Stimulated activated naive CD4-positive, alpha-beta T cell (primary cell): ENCODE measurements at places on chromosomes 7 and 10.

DNA sequence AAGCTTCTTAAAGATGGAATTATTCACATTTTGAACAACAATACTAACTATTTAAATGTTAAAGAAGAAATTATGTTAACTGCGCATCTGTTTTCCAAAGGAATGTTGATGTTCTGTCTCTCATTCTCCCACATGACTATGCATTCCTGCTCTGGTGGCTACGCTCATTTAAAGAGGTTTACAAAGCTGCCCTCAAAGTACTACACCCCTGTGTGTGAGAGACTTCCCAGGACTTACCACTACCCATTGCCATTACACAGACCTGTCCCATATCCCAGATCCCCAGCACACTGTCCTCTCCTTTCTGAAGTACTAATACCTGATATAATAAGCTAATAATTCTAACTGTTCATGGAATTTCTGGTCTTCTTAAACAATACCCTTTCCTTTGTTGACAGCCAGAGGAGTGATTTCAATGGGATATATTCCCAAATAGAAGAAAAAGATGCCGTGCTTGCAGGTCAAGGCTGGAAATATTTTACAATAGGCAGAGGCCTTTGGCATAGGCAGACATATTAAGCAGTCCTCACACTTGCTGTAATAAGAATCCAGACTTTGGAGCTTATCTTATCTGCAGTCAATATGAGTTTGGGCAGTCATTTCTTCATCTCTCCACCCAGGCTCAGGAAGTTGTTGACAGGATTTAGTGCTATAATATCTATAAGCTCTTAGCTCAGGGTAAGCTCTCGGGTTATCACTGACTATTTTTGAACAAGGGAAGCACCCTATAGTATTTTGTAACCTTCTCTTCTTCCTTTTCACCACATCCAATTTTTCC, 12.2 kb downstream of the LIPF start:
- no peak for DNase-seq

DNA sequence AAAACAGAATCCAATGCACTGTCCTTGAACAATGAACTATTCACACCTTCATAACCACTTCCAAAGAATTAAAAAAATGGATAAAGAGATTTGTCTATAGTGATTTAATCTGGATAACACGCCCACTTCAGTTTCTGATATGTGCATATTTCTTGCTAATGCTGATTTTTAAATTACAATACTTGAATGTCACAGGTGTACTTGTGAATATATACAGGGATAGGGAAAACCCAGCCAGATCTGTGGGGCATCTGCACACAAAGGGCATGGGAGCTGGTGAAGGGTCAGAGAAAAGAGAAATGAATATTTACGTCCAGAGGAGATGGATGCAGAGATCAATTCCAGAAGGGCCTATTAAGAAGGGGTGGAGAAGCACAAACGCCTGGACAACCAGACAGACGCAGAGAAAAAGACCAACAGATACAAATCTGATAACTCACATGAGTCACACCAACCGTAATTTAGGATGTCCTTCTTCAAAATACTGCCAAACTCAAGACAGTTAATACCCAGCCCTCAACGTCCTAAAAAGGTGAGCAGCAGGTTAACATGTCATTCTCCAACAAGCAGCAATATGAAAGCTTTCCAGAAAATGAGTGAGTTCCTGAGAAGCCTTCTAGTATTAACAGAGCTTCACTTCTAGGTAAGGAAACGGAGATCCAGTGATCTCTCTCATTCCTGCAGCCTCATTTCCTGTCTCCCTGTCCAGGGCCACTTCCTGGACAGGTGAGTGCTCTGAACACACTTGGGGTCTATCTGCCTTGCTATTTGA, 41.9 kb downstream of the PIP4K2A start:
- no peak for DNase-seq

DNA sequence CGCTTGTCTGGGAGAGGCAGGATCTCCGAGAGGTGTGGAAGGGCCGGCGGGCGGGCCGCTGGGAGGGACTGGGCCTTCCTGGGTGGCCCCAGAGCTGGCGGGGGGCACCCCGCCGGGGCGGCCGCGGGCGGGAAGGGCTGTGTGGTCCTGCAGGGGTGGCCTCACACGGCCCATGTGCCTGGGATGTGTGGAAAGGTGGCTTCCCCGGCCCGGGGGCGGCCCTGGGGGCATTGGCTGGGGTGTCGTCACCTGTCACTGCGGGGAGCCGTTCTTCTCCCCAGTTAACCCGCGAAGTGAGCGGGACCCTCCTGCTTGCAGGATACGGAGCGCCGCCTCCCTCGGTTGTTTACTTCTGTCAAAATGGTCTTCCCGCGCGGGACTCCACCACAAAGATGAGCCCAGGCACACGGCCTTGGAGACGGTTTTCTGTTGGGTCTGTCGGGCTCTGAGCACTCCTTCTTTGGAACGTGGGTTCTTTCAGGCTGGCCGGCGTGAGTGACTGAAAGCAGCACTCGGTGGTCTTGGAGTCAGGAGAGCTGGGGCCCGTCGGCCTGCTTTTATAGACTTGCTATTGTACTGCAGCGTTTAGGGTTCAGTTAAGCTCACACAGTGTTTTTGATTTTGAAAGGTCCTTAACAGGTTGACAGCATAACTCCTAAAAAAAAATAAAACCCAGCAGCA, 700 bp downstream of the SMC3 start:
- DNase-seq: peak; percentile 45

GRCh38 chr7:88344956-88345832, 38.5 kb upstream of the STEAP4 start:
- no peak for DNase-seq

DNA sequence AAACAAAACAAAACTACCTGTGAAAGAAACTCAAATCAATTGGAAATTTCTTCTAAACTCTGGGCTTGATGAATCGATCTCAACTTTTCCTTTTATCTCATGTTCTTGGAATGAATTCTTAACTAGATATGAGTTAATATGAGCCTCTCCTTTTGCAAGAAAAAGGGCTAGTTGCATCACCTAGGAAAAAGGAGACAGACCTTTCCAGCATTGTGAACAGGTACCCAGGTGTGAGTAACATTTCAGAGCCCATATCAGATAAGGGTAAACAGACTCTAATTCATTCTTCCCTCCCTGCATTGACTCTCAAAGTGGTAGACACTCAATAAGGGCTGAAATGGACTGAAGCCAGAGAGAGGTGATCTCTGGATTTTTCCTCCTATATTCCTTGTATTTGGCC, 103.8 kb upstream of the AGR3 start:
- DNase-seq: no peak

GRCh38 chr7:77923419-77923818, 124.8 kb downstream of the PHTF2 start:
- DNase-seq: no peak

DNA sequence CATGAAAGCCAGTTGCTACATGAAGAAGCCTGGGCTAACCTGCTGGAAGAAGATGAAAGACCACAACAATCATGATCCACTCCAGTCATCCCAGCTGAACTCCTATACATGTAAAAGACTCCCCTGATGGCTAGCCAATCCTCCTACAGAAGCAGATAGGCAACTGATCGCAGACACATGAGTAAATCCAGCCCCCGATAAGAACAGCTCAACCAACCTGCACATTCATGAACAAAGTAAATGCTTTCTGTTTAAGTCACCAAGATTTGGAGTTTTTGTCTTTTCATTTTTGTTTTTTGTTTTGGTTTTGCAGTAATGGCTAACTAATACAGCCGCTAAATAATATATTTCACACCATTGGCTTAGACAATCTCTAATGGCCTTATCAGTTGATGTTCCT, 53.7 kb downstream of the PRLHR start:
- DNase-seq: no peak

DNA sequence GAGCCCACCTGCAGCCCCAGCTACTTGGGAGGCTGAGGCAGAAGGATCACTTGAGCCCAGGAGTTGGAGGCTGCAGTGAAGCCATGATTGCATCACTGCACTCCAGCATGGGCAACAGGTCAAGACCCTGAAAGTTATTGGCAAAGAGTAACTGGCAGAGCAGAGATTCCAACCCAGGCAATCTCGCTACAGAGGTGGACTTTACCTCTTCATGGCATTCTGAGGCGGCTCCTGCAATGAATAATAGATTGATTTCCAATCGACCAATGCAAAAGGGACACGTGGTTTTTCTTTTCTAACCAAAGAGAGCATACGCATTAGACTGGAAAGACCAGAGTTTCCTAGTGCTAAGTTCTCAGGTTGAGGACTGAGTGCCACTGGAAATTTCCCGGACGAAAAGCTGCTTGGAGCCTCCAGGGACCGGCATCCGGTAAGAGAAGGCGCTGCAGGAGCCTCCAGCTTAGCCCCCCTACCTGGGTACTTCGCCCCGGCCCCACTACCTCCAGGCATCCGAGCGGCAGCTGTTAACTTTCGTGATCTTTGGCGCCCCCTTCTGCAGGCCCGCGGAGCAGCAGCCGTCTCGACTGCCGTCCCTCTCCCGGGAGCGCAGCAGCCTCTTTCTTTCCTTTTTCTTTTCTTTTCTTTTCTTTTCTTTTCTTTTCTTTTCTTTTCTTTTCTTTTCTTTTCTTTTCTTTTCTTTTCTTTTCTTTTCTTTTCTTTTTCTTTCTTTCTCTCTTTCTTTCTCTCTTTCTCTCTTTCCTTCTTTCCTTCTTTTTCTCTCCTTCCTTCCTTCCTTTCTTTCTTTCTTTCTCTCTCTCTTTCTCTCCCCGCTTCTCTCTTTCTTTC, 4.1 kb downstream of the MBLAC1 start:
- DNase-seq: peak; percentile 79

- DNase-seq: no peak
Measured at GRCh38 chr7:98995111-98995510, 116.8 kb downstream of the TRRAP start.

DNA sequence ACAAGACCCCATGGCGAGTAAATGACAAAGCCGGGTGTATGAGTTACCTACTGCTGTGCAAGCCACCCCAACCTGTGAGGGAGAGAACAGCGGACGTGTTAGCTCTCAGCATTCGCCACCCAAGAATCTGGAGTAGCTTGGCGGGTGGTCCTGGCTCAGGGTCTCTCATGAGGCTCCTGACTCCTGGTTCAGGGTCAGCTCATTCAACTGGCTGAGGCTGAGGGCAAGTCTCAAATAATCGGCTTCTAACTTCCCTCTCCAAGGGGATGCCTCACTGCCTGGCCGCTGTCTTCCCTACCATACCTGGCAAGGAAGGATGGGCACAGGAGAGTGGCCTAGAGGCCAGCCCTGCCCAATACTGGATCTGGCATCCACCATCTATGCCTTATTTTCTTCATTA, 94.2 kb downstream of the HTR5A start:
- no peak for DNase-seq

GRCh38 chr7:117269417-117269816, 53.4 kb downstream of the WNT2 start:
- DNase-seq: no peak

- no peak for DNase-seq
Measured at GRCh38 chr7:14839307-14839706, 63.2 kb downstream of the DGKB start.

- DNase-seq: no peak
Measured at GRCh38 chr7:98990356-98990755, 112.0 kb downstream of the TRRAP start.

- DNase-seq: no peak
Measured at GRCh38 chr10:44379907-44380306, 5.0 kb downstream of the CXCL12 start.

GRCh38 chr7:81627536-81628287, 142.1 kb downstream of the HGF start:
- no peak for DNase-seq

- DNase-seq: no peak
Measured at GRCh38 chr10:8122611-8123369, 68.3 kb downstream of the GATA3 start.

DNA sequence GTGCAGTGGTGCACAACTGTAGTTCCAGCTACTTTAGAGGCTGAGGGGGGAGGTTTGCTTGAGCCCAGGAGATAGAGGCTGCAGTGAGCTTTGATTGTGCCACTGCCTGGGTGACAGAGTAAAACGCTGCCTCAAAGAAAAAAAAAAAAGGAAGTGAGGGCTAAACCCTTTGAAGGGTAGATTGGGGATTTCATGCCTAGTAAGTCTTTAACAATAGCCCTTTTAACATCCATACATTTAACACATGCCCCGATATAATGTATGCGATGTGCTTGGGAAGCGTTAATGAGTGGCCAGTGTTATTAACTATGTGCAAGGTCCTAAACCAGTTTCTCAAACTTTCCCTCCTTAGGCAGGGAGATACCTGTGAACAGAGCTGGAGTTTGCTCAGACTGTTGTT, 229.2 kb upstream of the HPS1 start:
- DNase-seq: no peak

DNA sequence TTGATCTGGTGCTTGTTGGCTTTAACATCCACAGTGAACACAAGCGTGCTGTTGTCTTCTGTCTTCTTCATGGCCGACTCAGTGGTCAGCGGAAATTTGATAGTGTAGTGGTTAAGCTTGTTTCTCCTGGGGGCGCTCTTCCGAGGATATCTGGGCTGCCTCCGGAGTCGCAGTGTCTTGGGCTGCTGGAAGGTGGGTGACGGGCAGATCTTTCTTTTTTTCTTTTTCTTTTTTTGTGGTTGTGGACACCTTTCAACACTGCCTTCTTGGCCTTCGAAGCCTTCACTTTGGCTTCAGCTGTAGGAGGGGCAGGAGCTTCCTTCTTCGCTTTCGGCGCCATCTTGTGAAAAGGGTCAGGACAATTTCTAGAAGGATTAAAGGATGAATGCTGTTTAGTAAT, 23.8 kb upstream of the RPA3 start:
- DNase-seq: no peak

DNA sequence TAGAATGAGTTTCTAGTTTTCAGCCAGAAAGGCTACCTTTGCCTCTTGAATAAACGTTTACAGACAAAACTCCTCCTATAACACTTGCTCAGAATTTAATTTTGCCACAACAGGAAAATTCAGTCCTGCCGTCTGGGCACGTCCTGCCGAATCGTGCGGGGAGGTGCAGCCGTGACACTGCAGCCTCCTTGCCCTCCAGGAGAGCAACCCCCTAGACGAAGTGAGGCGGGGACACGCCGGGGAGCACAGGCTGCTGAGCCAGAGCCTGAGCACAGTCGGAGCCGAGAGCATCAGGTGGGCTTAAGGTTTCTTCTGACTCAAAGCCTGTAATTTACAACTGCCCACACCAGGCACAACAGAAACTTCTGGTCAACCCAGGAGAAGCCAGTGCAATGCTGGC, 102.3 kb downstream of the DYNC2I1 start:
- DNase-seq: no peak

GRCh38 chr7:153381275-153382040, 621.9 kb downstream of the ACTR3B start:
- no peak for DNase-seq

GRCh38 chr10:81248886-81249285, 626.1 kb upstream of the NRG3 start:
- DNase-seq: no peak

- no peak for DNase-seq
Measured at GRCh38 chr7:130149281-130150139, 55.7 kb downstream of the TMEM209 start.
